Muscle of leg (tissue), 16 donors: ENCODE measurements at places on chromosomes 5 and 9. TPM values are rescaled to one million over a fixed set of nuclear protein-coding genes. Genes with fewer than 3 reads are reported as not detected.

The EIF4E1B gene
- not detected for total RNA-seq

- DNase-seq = no peak
Observed at GRCh38 chr5:124972703-124973102, 226.3 kb upstream of the ZNF608 start.

DNA sequence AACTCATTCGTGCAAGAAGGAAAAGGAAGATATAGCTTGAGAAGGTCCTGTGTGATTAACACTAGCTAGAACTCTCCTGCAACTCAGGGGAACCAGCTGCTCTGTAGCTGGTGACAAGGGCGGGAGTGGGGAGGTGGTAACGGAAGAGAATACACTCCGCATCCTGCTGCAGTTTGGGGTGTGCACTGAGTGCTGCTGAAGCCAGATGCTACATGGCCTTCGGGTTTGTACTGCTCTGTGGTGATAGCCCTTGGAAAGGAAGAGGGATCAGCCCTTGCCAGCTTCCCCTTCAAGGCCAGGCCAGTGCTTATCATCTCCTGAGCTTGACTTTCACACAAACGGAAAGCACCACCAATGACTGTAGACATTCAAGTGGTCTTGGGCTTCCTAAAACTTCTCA is 34.3 kb downstream of the FRMD3 start:
- no peak for DNase-seq

The GMCL2 gene
- total RNA-seq = not detected

The ERGIC1 gene
- 58.8 TPM for total RNA-seq

The LCP2 gene
- 4.4 TPM for total RNA-seq

GRCh38 chr9:127503947-127504886 is 52.9 kb downstream of the LRSAM1 start:
- peak; percentile 84 for DNase-seq

- no peak for DNase-seq
Observed at GRCh38 chr5:31153521-31153920, 40.0 kb upstream of the CDH6 start.

DNA sequence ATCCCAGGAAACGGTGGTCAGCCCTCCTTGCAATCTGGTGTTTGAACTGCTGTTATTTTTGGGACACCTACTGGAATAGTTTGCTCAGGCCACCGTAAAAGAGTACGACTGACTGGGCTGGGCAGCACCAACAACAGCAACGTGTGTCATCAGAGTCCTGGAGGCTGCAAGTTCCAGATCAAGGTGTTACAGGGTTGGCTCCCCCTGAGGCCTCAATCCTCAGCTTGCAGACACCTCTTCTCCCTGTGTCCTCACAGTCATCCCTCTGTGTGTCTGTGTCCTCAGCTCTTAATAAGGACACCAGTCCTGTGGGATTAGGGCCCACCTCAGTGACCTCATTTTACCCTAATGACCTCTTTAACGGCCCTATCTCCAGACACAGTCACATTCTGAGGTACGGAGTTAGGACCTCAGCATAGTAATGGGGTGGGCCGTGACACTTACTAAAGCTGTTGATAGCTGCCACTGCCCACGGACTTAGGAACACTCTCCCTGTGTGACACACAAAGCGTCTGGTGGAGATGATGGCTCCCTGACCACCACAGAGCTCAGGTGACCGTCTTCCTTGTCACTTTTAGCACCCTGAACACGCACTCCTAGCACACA is 16.8 kb downstream of the GLT6D1 start:
- no peak for DNase-seq

The POU5F2 gene
- total RNA-seq = 0.89 TPM

The C9 gene
- total RNA-seq = 0.22 TPM

DNA sequence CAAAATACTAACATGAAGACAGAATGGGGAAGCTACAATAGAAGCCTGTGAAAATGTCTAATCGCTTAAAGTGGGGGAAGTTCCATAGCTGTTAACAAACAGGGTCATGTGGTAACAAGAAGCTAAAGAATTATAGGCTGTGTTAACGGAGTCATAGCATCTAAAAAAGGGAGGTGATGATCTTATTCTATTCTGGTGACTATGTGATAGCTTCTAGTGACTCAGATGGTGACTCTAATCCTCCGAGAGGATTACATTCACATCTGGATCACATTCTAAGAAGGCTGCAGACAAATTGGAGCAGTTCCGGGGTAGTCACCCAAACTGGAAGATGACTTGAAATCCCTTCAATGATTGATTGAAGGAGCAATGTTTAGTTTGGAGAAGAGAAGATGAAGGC is 142.1 kb downstream of the LIFR start:
- no peak for DNase-seq

The OR13C3 gene
- total RNA-seq = not detected

The ANXA2R gene
- total RNA-seq = 1.2 TPM

The CHSY3 gene
- total RNA-seq = 6.3 TPM

DNA sequence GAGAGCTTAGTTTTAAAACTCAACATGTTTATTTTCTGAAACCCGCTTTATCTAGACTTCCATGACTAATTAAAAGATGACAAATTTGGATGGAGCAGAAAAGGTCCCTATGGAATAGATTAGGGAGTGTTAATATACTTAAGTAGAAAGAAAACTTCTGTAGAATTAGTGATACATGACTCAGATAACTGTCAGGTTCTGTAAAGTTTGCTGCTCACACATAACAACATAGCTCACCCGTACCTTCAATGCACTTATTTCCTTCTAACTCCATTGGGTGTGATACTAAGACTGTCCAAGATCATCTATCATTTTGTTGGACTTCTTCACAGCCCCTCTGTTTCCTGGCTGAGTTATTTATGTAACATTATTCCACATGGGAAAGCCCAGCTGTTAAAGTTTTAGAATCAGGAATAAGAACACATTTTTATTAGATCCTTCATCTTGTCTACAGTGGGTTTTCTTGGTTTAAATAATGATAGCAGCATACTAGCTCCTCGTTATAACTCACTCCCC is 27.8 kb downstream of the TMEM167A start:
- peak; percentile 82 for DNase-seq

The TLN1 gene
- total RNA-seq = 78.0 TPM

DNA sequence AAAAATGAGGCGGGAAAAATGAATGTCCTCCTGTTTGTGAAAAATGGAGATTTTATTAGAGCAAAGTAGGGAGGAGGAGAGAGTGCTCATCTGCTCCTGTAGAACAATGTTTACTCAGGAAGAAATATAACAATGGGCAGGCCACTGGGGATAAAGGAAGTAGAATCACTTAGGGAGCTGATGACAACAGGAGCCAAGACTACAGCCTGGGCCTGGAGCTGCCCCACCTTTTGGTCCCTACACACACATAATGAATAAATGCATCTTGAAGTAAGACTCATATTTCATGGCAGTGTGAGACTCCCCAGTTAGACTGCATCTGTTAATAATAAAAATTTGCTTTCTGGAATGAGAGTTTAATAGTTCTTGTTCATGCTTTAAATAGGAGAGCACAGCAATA is 1939.8 kb downstream of the EFNA5 start:
- peak; percentile 79 for DNase-seq

DNA sequence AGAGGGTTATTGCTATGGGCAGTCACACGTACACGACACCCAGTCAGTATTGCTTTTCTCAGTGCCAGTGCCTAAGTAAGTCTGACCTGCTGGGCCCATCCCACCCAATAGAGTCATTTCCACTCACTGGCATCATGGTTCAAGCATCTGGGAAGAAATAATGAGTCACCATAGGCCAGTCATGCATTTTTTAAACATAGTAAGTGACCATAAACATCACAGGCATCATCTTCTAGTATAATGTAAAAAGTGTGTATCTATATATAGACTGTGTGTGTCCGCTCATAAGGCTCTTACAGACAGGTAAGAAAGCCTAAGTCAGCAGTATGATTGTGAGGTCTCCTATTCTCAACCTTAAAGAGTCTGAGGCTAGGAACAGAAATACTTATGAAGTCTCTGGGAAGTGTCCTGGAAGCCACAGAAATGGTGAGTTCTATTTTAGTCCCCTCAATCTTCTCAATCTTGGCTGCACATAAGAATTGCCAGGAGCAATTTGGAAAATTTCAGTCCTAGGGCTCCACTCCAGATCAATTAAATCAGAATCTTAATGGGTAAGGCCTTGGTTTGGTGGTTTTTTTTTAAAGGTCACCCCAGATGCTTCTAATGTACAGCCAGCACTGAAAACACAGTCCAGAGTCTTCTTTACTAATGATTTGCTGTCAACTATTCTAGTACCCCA is 65.2 kb downstream of the ZNF366 start:
- no peak for DNase-seq

The CHD1 gene
- total RNA-seq = 41.5 TPM

DNA sequence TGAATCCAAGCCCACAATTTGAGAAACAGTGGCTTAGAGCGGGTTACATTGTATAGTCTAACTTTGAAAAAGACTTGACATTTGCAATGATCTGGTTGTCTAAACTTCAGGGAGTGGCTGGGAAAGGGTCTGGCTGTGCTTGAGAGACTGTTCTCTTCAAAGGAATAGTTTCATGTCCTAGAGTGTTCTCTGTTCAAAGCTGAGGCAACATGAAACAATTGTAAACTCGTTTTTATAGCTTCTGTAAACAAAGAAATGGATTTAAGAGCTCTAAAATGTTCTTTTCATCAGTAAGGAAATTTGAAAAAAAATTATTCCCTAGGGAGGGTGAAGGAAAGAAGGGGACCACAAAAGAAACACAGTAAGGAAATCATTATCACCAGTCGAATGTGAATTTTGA is 41.6 kb downstream of the FOCAD start:
- DNase-seq = no peak

DNA sequence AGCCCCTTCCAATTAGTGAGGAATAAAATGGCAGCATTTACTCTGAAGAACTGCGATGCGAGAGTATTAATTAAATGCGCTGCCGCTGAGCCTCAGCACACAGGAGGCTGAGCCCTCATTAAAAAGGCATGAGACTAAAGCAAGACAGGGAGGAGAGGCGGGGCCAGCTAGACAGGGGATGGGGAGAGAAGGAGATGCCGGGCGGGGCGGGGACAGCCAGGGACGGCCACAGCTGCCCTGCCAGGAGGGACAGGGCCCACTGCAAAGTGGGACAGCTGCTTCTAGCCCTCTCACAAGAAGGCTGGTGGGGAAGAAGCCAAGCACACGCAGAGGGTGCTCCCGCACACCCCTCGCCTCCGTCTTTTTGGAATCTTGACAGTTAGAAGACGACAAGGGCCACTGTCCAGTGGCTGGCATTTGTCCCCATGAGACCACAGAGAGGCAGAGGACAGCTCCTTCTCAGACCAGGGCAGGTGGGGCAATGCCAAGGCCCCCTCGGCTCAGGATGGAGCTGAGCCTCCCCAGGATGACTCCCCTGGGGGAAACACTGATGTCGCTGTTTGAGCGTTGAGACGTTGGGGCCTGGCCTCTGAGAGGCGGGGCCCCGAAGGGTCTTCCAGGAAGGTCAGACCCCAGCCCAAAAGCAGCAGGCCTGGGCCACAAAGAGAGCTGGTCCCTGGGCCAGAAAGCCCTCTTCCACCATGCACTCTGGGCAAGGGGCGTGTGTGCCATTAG is 26.9 kb downstream of the ADAMTS2 start:
- peak; percentile 74 for DNase-seq

DNA sequence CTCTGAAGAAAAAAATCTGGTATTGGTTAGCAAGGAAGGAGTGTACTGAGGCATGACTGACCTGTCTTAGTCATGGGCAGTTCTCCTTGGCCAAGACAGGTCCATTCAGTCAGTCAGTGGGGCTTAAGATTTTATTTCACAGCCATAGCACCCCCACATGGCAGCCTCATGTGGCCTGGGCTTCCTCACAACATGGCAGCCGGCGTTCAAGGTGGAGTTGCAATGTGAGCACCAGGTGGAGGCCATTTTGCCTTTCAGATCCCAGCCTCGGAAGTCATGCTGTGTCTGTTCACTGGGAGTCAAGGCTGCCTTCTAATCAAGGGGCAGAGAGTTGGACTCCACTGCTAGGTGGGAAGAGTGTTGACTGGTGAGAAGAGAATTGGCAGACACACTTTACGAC is 10.3 kb upstream of the CARD19 start:
- no peak for DNase-seq

The NIPAL4 gene
- total RNA-seq = 0.13 TPM

DNA sequence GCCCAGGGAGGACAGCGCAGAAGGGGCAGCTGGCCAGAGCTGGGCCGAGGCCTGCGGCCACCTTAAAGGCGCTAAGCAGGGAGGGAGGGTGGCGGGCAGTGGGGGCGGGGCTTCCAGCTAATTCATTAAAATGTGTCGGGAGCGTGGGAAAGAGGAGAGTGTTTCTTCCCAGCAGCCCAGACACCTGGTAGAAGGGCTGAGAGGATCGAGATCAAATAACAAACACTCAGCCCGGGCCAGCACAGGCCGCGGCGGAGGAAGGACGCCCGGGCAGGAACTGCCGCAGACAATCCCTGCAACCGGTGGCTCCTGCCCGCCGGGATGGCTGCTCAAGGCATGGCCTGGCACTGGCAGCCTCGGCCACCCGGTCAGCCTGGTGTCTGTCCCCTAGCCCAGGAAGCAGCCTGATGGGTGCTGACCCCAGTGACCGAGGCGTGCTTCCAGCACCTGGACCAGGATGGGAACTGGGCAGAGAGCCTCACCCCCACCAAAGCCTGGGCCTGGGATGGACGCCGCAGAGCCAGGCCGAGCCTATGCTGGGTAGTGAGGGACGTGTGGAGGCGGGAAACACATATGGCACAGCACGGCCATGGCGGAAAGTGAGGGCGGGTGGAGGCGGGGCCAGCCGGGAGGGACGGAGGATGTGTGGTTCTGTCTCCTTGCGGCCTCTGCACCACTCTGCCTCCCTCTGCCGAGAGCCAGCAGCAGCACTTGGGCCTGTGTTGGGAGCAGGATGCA is 3.2 kb upstream of the NRARP start:
- DNase-seq = peak; percentile 72

GRCh38 chr9:131619680-131620079 is 74.4 kb downstream of the PRRT1B start:
- no peak for DNase-seq

The PRDM9 gene
- not detected for total RNA-seq

GRCh38 chr5:61734001-61734400 is 401.9 kb downstream of the ZSWIM6 start:
- no peak for DNase-seq

- no peak for DNase-seq
Observed at GRCh38 chr5:180593446-180594206, 2.3 kb upstream of the SCGB3A1 start.

GRCh38 chr5:107268241-107268640 is 402.5 kb downstream of the EFNA5 start:
- DNase-seq = no peak

GRCh38 chr9:120446671-120447070 is 133.3 kb downstream of the CDK5RAP2 start:
- no peak for DNase-seq

The SV2C gene
- total RNA-seq = under 0.01 TPM

The ITGA2 gene
- total RNA-seq = 27.7 TPM

- DNase-seq = peak; percentile 30
Observed at GRCh38 chr5:54874337-54875021, 110.9 kb downstream of the ESM1 start.

- DNase-seq = no peak
Observed at GRCh38 chr9:37229882-37230482, 109.6 kb downstream of the ZCCHC7 start.

- DNase-seq = peak; percentile 74
Observed at GRCh38 chr9:133991964-133992779, at the start of gene VAV2. Gene VAV2, minus strand, starts transcription at chr9:133992324. Its CDS starts 46 bp downstream, at chr9:133992278.
